ENCODE measurements at places on chromosomes 6 and 20.

- no peak for DNase-seq
Measured at GRCh38 chr20:32209850-32210605, 2.3 kb downstream of the POFUT1 start.

DNA sequence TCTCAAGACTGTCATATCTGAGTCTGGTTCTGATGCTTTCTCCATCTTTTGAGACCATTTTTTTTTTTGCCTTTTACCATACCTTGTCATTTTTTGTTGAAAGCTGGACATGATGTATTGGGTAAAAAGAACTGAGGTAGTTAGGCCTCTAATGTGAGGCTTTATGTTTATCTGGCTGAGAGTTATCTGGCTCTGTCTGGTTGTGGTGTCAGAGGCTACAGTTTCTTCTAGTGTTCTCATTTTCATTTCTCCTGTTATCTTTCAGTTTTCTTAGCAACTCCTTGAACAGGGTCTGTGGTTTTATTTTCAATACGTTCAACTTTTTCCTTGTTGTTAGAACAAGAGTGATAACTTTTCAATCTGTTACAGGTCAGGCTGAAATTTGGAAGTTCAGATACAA lies 49.2 kb upstream of the ATXN1 start:
- DNase-seq, result no peak

- no peak for DNase-seq
Measured at GRCh38 chr6:144134737-144135136, 15.6 kb upstream of the STX11 start.

DNA sequence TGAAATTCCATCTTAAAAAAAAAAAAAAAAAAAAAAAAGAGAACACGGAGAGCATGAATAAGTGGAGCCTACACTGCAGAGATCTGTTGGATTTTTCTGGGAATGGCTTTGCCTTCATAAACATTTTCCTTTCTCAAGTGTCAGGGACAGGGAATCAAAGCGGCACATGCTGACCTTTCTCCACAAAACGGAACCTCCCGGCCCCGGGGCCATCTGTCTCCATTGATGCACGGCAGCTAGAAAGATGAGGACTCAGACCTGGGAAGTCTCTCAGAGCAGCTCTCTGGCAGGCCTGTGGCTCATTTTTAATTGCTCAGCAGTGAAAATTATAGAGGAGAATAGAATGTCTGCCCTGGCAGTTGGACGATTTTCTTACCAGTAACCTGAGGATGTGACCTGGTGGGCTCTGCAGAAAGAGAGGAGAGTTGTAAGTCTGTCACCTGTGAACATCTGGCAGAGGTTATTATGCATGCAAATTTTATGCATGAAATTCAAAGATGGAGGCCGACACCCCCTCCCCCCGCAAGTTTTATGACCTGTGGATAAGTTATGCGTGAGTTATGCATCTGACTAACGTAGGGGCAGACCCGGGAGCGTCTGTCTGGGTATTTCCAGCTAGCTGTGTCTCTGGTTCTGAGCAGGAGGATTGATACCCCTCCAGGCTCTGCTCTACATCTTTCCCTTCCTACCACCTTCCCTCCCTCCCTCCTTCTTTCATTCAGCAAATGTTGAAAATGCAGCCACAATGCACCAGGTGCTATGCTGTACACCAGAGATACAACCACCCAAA lies 352.5 kb downstream of the CDH26 start:
- no peak for DNase-seq

DNA sequence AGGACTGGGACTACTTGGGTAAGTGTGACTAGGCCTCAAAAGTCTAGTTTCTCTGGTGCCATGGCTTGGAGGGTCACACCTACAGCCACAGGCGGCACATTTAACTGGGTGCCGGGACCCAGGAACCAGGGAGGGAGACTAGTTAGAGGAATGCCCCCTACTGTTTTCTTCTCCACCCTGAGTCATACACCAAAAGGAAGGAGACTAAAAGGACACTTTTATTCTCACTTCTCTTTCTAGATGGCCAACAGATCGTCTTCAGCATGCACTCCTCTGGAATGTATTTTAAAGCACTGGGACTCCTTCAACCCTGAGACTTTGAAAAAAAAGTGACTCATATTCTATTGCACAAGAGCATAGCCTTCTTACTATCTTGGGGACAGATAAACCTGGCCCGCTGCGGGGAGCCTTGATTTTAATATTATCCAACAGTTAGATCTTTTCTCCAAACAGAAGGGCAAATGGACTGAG lies 33.4 kb downstream of the PLN start:
- DNase-seq, result no peak

Data from DMS153 (cell line).